ENCODE measurements at places on chromosomes 3 and 15. TPM values are rescaled to one million over a fixed set of nuclear protein-coding genes. Genes with fewer than 3 reads are reported as not detected.

DNA sequence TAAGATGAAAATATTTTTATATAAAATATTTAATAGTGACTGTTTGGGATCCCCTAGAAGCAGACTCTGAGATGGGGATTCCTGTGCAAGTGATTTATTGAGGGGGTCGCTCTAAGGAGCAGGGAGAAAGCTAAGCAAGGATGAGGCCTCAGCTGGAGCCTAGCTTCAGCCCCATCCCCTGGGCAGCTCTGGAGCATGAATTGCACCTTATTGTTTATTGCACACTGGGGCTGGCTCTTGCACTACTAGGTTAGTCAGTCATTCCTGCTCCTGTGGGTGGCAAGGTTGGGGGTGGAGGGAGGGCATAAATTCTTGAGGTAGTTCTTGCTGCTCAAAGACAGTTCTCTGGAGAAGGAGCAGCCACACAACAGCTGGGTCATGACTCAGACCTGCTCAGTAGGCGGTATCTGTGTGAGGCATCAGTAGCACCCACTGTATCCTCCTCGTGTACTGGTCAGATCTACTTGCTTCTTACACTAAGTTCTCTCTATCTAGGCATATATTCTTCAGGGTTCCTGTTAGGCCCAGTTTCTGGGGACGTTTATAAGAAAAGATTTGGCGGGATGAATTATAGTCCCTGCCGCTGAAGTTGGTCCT lies 27.2 kb upstream of the TNFSF10 start:
- no peaks in the 10 kb centered on the region for H3K36me3 ChIP-seq
- H3K4me1 ChIP-seq: no peaks in the 10 kb centered on the region
- H3K27ac ChIP-seq: no peak overlapping the region
- H3K4me3 ChIP-seq: no peak overlapping the region

- no peak overlapping the region for H3K27ac ChIP-seq
- no peak overlapping the region for H3K4me3 ChIP-seq
- no peaks in the 10 kb centered on the region for H3K4me1 ChIP-seq
- H3K27me3 ChIP-seq: no peaks in the 10 kb centered on the region
- DNase-seq: no peak
- H3K36me3 ChIP-seq: peaks cover 95% of the 10 kb centered on the region
These were observed 30.3 kb downstream of the SRPRB start for GRCh38 chr3:133835961-133836360.

- no peaks in the 10 kb centered on the region for H3K27me3 ChIP-seq
- no peaks in the 10 kb centered on the region for H3K4me1 ChIP-seq
- H3K36me3 ChIP-seq: no peaks in the 10 kb centered on the region
- H3K27ac ChIP-seq: no peak overlapping the region
- H3K4me3 ChIP-seq: no peak overlapping the region
- DNase-seq: no peak
These were observed 561.9 kb upstream of the TGFBR2 start for GRCh38 chr3:30044515-30044914.

- no peak for DNase-seq
- H3K27ac ChIP-seq: peak overlapping the region; percentile 45
- no peaks in the 10 kb centered on the region for H3K36me3 ChIP-seq
- H3K27me3 ChIP-seq: no peaks in the 10 kb centered on the region
- H3K4me3 ChIP-seq: no peak overlapping the region
- no peaks in the 10 kb centered on the region for H3K4me1 ChIP-seq
These were observed 6.3 kb downstream of the TM4SF1 start for GRCh38 chr3:149371001-149371722.

GRCh38 chr15:53536479-53537120 lies 222.9 kb downstream of the WDR72 start:
- no peak for DNase-seq
- H3K36me3 ChIP-seq: no peaks in the 10 kb centered on the region
- H3K4me1 ChIP-seq: no peaks in the 10 kb centered on the region
- H3K4me3 ChIP-seq: no peak overlapping the region
- no peak overlapping the region for H3K27ac ChIP-seq

GRCh38 chr3:119779731-119780383 lies 2.0 kb upstream of the NR1I2 start:
- no peaks in the 10 kb centered on the region for H3K27me3 ChIP-seq
- H3K27ac ChIP-seq: no peak overlapping the region
- H3K4me3 ChIP-seq: no peak overlapping the region
- H3K4me1 ChIP-seq: no peaks in the 10 kb centered on the region
- no peak for DNase-seq
- no peaks in the 10 kb centered on the region for H3K36me3 ChIP-seq

DNA sequence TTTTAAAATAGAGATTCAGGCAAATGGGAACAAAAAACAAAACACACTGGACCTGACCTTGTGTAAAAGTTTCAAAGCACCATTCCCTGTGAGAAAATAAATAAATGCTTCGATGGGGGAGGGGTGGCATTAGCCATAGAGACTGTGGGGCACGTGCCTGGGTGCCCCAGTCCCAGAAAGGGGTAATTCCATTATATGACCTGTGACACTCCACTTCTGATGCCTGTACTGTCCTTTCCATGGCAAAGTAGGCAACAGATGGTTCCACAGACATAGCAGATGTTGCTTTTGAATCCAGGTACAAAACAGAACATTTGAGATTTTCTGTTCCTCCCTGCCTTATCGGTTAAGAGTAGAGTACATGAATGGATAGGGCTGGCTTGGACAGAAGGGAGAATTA lies 3.9 kb downstream of the PHLDB2 start:
- H3K27me3 ChIP-seq: peaks cover 15% of the 10 kb centered on the region
- no peak for DNase-seq
- H3K36me3 ChIP-seq: no peaks in the 10 kb centered on the region
- peaks cover 15% of the 10 kb centered on the region for H3K4me1 ChIP-seq

The KCNMB3 gene
- 4.0 TPM for polyA plus RNA-seq

The ARIH1 gene
- 141 TPM for polyA plus RNA-seq

The CHSY1 gene
- 28.2 TPM for polyA plus RNA-seq

All from spinal cord (tissue), 10 donors.